ENCODE measurements at places on chromosomes 5 and 9. TPM values are rescaled to one million over a fixed set of nuclear protein-coding genes. Genes with fewer than 3 reads are reported as not detected.

Gene SHB
- total RNA-seq, result 33.4 TPM

Gene SPATA31E1
- total RNA-seq, result not detected

Gene NR2F1-AS1
- total RNA-seq, result 19.0 TPM

Gene IGIP
- total RNA-seq, result 5.8 TPM

Gene GRM6
- not detected for total RNA-seq

Gene CCL28
- total RNA-seq, result 2.9 TPM

Gene LHX3
- total RNA-seq, result not detected

Measured in cardiac atrium fibroblast (primary cell).